Memory B cell (primary cell): ENCODE measurements at places on chromosomes 2 and 18.

DNA sequence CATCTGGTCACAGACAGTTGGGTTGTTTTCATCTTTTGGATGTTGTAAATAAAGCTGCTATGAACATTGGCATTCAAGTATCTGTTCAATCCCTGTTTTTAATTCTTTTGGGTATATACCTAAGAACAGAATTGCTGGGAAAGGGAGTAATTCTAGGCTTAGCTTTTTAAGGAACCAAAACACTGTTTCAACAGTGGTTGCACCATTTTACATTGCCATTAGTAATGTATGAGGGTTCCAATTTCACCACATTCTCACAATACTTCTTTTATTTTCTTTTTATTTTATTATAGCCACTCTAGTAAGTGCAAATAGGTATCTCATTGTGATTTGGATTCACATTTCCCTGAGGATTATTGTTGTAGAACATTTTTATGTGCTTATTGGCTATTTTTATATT is 108.9 kb upstream of the GLS start:
- DNase-seq, result no peak

- DNase-seq, result no peak
Observed at GRCh38 chr2:166844111-166844510, 44.2 kb upstream of the XIRP2 start.

DNA sequence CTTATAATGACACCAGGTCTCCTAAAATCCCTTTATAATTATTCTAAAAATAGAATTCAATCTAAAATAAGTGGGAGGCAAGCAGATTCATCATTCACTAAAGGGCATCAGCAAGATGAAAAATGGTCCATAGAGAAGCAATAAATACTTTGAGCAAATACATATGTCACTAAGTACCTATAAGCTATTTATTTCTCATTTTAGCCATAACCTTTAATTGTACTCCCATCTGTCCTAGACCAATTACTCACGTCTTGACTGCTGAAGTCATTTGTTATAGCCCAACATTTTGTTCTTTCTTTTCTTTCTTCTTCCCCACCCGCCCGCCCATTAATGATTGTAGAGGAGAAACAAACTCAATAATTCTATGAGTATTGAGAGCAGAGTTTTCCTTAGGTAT is 105.7 kb downstream of the MAP2 start:
- no peak for DNase-seq

DNA sequence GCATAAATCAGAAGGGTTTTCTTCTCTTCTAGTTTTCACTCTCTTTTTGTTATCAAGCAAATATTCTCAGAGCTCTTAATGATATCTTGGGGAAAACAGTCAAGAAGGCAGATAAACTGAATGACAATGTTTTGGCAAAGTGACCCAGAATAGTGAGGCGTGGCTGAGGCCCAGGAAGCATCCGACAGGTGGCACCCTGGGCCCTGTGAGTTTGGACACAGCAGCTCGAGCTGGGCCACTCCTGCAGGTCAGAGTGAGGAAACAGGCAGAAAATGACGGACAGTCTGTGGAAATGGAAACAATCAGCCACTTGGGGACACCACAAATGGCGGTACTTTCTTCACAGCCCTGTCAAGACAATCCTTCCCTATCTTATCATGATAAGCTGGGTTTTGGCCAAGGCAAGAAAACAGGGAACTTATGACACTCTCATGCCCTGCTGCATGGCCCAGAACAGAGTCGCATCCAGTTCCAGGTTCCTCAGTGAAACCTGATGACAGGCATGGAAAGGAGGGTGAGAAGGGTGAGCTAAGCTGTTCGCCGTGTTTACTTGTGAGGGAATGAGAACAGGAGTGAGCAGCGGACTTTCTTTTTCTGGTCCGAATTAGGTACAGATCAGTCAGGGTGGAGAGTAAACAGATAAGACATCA is 32.1 kb downstream of the MRPL44 start:
- no peak for DNase-seq

- no peak for DNase-seq
Observed at GRCh38 chr2:167784084-167784425, 463.3 kb downstream of the STK39 start.

- peak; percentile 7 for DNase-seq
Observed at GRCh38 chr2:240934701-240935102, 28.6 kb downstream of the CROCC2 start.

DNA sequence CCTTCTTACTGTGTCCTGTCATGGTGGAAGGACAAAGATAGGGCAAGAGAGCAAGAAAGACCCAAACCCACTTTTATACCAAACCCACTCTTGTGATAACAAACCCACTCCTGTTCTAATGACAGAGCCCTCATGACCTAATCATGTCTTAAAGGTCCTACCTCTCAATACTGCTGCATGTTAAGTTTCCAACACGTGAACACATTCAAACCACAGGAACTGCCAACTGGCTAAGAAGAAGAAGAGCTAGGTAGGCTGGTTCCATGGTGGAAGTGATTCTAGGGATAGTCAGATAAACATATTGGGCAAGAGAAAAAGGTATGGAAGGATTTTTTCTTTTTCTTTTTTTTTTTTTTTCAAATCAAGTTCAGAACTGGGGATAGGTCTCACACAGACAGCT is 22.0 kb downstream of the CTLA4 start:
- no peak for DNase-seq

GRCh38 chr18:28718696-28719095 is 541.8 kb upstream of the CDH2 start:
- no peak for DNase-seq

DNA sequence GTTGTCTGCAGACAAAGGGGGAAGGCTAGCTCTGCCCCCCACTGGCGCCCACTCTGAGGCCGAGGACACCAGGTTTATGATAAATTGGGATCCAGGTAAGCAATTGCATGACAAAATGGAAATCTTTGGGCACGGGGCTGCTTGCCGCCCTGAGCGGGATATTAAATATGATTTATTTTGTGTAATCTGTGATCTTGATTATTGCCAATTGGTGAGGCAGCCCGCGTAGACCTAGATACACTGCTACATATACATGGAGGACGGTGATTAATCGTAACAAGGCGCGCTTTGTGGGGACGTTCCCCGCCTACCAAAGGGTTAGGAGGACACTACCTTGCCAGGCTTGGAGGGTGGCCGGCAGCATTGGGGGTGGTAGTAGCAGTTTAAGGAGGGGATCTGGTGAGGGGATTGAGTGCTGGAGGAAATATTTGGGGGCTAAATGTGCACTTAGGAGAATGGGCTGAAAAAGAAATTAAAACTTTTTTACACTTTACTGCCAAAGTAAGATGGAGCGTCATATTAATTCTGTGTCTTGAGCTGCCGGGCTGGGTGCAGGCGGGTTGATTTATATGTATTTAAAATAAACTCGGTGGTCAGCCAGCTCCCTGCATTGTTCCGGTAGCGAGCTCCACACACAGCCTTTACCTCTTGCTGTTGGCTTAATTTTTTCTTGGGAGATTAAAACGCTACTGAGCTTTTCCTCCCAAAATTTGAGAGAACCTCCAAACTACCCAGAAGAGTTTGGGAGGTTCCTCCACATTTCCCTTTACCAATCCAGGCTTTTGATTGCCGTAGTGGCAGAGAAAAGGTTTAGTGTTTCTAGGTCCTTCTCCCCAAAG is 4.1 kb downstream of the HOXD3 start:
- DNase-seq, result no peak

DNA sequence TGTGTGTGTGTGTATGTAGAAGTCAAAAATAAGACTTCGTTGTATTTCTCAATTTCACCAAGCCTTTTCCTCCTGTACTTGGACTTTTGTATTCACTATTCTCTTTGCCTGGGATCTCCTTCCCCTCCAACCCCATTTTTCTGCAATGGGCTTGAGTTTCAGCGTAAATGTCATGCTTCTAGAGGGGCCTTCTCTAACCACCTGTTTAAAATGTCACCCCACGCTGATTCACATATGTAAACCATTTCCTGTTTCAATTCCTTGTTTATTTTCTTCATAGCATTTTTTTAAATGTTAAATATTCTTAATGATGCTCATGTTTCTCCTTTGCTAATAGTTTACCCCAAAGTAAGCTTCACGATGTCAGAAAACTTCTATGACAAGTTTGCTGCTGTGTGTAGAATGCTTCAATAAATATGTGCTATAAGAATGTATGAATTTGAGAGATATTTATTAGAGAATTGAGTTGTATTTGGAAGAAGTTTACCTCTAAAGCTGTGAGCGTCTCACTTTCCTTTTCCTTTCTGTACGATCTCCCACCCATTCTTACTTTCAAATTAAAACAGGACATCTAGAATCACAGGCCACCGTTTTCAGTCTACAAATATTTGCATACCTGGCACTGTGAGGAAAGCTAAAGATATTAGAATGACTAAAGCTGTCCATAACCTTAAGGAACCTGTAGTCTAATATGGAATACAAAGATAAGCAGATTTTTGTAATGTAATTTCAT is 762.4 kb downstream of the LRRTM4 start:
- no peak for DNase-seq

GRCh38 chr2:165950438-165950837 is 3.1 kb downstream of the TTC21B start:
- no peak for DNase-seq
